Neural progenitor cell (in vitro differentiated cells): ENCODE measurements at places on chromosomes 5 and 9.

GRCh38 chr5:127590156-127590722, 58.6 kb upstream of the CTXN3 start:
- no peak for DNase-seq

GRCh38 chr9:87683751-87684626, 41.9 kb upstream of the CTSL start:
- no peak for DNase-seq

DNA sequence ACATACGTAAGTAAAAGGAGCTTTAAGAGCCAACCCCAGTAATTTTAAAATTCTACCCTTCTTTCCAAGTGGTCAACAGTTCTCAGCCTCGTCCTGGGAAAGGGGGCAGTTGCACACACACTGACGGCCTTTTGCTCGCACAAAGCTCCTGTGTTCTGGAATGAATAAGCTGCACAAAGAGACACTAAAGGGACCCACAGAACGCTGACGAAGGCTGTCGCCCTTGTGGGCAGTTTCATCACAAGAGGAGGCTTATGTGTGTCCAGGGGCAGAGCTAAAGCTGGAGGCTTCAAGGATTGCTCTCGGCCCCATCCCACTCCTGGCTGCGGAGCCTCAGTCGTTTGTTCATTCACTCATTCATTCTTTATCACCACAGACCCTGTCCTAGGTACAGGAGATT, 67.0 kb upstream of the NEK6 start:
- DNase-seq = peak; percentile 23

DNA sequence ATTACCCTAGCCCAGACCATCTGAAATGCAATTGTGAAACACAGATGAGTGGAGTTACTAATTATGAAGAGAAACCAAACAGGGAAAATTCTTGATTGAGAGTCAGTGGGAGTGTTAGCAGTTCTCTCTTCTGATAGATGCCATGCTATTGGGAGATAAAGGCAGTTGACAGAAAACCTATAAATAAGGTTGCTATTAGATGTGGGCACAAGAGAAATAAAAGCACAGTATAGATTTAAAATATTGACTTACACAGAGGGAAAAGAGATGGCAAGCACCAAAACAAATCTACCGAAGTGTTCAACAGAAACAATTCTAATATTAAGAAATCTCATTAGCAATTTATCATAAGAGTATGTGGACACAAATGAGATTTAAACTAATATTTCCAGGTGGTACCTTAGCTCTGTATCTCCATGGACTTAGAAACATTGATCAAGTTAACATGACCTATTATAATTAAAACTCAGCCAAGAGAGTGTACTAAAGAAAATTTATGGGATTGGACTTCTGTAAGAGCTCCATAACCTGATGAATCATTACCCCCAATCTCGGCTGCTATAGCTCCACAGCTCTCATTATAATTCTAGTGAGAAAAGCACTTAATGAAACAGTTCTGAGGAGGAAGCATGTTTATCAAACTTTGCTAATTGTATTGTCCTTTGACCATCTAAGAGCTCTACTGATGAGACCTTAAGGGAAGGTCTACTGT, 665.0 kb upstream of the RIOK2 start:
- DNase-seq = no peak

DNA sequence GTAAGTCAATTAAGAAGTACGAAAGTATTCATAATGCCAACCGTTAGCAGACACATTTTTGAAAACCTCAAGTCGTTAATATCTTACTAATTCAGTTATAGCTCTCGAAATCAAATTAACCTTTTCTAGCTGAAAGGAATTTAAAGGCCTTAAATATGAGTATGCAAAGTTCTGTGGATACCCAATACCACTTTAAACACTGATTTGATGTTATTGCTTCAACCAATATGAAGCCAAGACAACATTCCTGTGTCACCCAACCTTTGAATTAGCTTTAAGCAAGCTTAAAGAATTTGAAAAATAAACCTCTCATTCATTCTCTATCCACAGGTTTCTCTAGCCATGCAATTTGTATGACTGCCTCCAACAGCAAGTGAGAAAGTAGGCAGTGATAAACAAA, 204.5 kb downstream of the MCTP1 start:
- no peak for DNase-seq

- DNase-seq = no peak
These were observed 986.9 kb upstream of the SEMA6A start for GRCh38 chr5:117561531-117561930.
